Posterior vena cava (tissue), 2 donors: ENCODE measurements at places on chromosomes 1 and 21. TPM values are rescaled to one million over a fixed set of nuclear protein-coding genes. Genes with fewer than 3 reads are reported as not detected.

- no peak for DNase-seq
These were observed 24.6 kb upstream of the ZNF648 start for GRCh38 chr1:182086136-182086535.

DNA sequence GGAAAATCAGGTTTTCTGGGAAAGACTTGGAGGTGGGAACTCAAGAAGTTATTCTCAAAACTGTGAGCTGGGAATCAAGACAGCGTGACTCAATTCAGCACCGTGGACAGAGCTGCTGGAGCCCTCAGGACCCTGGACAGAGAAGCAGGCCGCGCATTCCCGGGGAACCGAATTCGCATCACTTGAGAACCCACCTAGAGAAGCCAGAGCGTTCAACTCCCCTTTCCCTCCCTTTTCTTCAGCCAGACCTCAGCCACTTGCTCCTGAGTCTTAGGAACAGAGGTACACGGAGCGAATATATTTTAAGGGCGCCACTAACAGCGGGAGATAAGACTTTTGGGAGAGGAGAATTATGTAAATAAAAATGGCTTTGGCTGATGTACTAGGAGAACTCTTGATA lies 2.0 kb upstream of the LIN28A start:
- DNase-seq: peak; percentile 92

DNA sequence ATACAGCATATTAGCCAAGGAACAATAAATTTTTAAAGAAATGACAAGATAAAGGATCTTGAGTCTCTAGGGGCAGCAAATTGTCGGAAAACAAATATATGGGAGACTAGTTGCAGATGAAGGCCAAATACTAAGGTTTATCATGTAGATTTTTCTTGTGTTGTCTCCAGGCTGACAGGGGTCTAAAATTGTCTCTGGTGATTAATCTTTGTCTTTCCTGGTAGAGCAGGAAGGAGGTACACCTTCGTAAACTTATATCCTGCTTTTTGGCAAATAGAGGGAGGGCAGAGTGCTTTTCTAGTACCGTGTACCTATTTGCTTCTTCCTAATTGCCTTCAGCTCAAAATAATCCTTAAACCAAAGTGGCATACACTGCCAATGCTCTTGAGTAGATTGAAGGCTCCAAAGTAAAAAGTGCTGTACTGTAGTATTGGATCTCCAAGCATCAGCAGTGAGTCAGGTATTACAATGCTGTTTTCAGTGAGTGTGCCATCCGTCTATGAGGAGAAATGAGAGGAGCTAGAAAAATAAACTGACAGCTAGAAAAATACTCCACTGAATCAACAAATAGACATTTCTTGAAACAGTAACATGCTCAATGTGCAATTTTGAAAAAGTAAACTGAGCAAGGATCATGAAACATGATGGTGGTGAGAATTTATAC lies 1.8 kb upstream of the LEPR start:
- DNase-seq: no peak

GRCh38 chr21:44364151-44365053 lies 11.0 kb downstream of the TRPM2 start:
- DNase-seq: peak; percentile 66

GRCh38 chr1:109218516-109218915 lies 4.8 kb downstream of the SARS1 start:
- DNase-seq: no peak

DNA sequence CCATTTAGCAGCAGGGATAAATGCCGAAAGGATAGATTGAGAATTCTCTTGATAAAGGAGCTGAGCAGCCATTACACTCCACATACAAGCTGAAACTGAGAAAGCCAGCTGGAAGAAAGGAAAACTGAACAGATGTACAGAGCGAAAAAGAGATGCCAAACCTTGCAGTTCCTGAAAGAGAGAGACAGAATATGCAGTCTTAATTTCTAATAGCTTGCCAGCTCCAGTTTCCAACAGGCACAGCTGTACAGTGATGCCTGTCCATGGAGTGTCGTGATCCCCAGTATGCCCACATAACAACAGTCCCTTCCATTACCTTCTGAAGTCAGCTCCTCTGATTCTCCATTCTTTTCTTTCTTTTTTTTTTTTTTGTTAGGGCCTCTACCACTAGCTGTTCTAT lies 22.7 kb downstream of the ABL2 start:
- no peak for DNase-seq

DNA sequence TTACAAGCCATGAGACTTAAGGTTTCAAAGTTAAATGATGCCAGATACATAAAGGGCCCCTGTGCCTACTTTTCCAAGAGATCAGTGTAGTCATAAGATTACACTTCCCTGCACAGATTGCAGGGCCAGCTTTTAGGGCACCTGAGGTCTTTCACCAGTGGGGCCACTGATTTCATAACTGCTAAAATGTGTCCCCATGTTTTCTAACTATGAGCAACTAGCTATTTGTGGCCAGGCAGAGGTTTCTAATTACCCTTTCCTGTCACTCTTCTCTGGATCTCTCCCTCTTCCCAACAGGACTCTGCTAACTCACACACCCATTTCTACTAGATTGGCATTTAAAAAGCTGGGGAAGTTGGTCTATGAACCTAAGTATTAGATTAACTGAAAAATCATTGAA lies 207.1 kb upstream of the SGIP1 start:
- no peak for DNase-seq

DNA sequence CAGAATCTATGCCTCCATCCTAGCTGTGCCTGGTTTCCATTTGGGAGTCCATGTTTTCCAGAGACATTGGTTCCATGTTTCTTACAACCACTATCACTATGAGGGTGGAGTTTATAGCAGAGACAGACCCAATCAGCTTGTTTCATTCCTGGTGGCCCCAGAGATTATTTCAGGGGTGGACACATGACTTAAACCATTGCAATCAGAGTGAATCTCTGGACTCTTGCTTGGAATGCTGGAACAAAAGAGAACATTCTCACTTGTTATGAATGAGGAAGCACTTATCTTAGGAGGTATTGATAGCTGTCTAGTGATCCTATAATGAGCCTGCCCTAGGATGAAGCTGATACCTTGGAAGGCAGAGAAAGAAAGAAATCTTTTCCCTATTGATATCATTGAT lies 250.3 kb downstream of the ATG4C start:
- DNase-seq: no peak

GRCh38 chr21:30044447-30045064 lies 104.8 kb upstream of the GRIK1 start:
- no peak for DNase-seq

- no peak for DNase-seq
These were observed 58.9 kb downstream of the ST3GAL3 start for GRCh38 chr1:43766086-43766784.

GRCh38 chr1:212219679-212220463 lies 65.3 kb upstream of the PPP2R5A start:
- DNase-seq: no peak

- no peak for DNase-seq
These were observed 282.1 kb upstream of the BRINP3 start for GRCh38 chr1:190759807-190760206.

DNA sequence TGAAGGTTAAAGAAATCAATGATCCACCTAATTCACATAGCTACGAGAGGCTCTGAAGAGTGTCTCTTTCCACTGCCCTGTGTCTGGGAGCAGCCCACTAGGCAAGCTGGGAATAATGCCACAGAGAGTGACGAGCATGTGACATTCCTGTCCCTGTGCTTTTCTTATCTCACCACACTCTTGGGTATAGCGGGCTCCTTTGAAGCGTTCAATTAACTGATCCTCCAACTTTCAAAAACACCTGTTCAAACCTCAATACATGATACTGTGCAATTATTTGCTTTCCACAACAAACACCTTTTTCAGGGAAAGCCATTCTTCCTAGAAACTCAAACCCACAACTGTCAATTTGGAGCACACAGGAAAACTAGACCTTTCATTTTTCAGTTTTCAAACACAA lies 43.4 kb downstream of the PLPP3 start:
- DNase-seq: no peak

DNA sequence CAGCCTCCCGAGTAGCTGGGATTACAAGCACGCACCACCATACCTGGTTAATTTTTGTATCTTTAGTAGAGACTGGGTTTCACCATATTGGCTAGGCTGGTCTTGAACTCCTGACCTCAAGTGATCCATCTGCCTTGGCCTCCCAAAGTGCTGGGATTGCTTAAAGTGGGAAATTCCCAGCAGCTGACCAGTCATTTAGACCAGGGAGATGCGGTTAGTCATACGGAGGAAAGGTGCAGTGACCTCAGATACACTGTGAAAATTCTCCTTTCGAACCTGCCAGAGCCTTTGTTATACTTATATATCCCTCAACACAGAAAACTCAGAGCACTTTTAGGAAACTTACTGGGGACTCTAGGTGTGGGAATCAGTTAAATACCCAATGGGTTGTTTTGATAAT lies 39.6 kb downstream of the MAP10 start:
- no peak for DNase-seq

- no peak for DNase-seq
These were observed 9.0 kb upstream of the TRIM45 start for GRCh38 chr1:117130526-117130925.

- DNase-seq: no peak
These were observed 180.8 kb downstream of the C1orf21 start for GRCh38 chr1:184567637-184568036.

IRF6 gene
- 1.8 TPM for total RNA-seq

SLC41A1 gene
- 27.8 TPM for total RNA-seq

TMEM200B gene
- 20.8 TPM for total RNA-seq

KANK4 gene
- 0.19 TPM for total RNA-seq

OR2AK2 gene
- total RNA-seq: not detected

KRTAP12-2 gene
- 0.48 TPM for total RNA-seq

SV2A gene
- total RNA-seq: 7.5 TPM

LCE3D gene
- total RNA-seq: not detected

MRAP gene
- not detected for total RNA-seq

TEDDM1 gene
- not detected for total RNA-seq

GPR161 gene
- total RNA-seq: 12.9 TPM

MTARC2 gene
- 15.2 TPM for total RNA-seq
